ENCODE measurements at places on chromosomes 2 and 18. TPM values are rescaled to one million over a fixed set of nuclear protein-coding genes. Genes with fewer than 3 reads are reported as not detected.

The ZNF396 gene
- total RNA-seq, result 5.0 TPM

DNA sequence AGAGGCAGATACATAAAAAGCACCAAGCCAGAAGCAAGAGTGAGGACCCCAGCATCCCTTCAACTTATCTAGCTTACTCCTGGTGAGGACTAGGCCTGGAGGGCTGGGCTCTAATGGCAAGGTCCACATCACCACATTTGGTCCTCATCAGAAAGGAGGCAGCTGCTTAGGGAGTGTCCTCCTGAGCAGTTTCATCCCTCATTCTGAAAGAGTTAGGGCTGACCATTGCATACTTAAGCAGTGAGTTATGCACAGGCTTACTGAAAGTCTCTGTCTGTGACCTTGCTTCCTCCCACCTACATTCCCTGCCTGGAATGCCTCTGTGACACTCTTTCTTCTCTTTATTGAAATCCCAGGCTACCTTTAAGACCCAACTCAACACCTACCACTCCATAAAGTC, 301.8 kb upstream of the ACVR2A start:
- peak; percentile 88 for DNase-seq
- H3K36me3 ChIP-seq, result no peaks in the 10 kb centered on the region
- H3K27ac ChIP-seq, result no peak overlapping the region
- H3K4me3 ChIP-seq, result no peak overlapping the region

- H3K4me1 ChIP-seq, result peaks cover 23% of the 10 kb centered on the region
- DNase-seq, result peak; percentile 72
- H3K4me3 ChIP-seq, result peak overlapping the region; percentile 8
- no peaks in the 10 kb centered on the region for H3K27me3 ChIP-seq
- H3K27ac ChIP-seq, result peak overlapping the region; percentile 96
These were observed 9.5 kb downstream of the ZEB2 start for GRCh38 chr2:144510294-144510991.

The EML6 gene
- total RNA-seq, result 1.3 TPM

DNA sequence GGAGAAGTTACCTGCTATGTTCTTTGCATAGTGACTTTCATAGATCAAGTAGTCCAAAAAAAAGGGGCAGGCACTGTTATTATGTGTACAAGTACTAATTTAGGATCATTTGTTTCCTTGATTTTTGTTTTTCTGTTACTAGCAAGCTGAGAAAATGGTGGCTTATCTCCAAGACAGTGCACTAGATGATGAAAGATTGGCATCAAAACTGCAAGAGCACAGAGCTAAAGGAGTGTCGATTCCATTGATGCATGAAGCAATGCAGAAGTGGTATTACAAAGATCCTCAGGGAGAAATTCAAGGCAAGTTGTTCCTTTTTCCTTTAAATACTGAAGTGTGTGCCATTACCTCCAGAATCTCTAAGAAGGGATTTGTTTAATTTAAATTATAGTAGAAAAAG, 19.6 kb upstream of the KCNJ13 start:
- peaks cover 3% of the 10 kb centered on the region for H3K36me3 ChIP-seq
- no peak overlapping the region for H3K4me3 ChIP-seq

GRCh38 chr2:168172071-168172470, 75.3 kb downstream of the STK39 start:
- no peaks in the 10 kb centered on the region for H3K36me3 ChIP-seq
- peaks cover 2% of the 10 kb centered on the region for H3K4me1 ChIP-seq
- H3K27me3 ChIP-seq, result no peaks in the 10 kb centered on the region
- H3K4me3 ChIP-seq, result no peak overlapping the region

- no peak overlapping the region for H3K4me3 ChIP-seq
- H3K27ac ChIP-seq, result no peak overlapping the region
- no peaks in the 10 kb centered on the region for H3K4me1 ChIP-seq
- no peaks in the 10 kb centered on the region for H3K36me3 ChIP-seq
These were observed 7.6 kb upstream of the ASB18 start for GRCh38 chr2:236271851-236272250.

- no peak for DNase-seq
- no peaks in the 10 kb centered on the region for H3K27me3 ChIP-seq
- no peak overlapping the region for H3K4me3 ChIP-seq
- H3K27ac ChIP-seq, result peak overlapping the region; percentile 74
These were observed 115.9 kb upstream of the FOSL2 start for GRCh38 chr2:28276807-28277206.

DNA sequence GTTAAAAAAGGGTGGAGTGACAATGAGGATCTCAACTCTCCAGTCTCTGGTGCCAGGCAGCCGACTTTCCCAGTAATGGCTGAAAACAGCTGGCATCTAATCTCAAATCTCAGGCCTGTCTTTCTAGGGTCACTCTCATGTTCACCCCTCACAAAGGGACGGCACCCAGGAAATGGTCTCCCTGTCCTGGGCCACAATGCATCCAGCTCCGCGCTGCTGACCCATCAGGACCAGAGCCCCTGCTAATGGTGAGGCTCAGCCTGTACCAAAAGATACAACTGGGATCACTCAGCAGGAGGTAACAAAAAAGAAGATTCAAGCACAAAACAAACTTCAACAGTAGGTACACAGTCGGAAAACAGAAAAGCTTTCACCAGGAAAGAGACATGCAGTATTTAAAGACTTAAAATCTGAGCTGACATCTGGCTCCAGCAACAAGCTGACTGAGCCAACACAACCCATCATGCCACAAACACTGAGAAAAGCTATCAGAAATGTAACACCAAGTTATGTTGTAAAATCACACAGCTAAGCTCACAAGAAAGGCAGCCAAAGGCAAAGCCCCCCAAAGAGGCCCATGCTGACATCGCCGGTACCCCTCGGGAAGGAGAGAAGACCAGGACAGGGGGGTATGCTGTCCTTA, 13.6 kb upstream of the KIDINS220 start:
- no peak overlapping the region for H3K27ac ChIP-seq
- H3K4me1 ChIP-seq, result peaks cover 5% of the 10 kb centered on the region
- DNase-seq, result no peak
- no peaks in the 10 kb centered on the region for H3K27me3 ChIP-seq

GRCh38 chr18:34752056-34752455, 42.0 kb downstream of the DTNA start:
- no peak overlapping the region for H3K4me3 ChIP-seq
- no peak for DNase-seq
- no peaks in the 10 kb centered on the region for H3K36me3 ChIP-seq
- H3K4me1 ChIP-seq, result no peaks in the 10 kb centered on the region

The THSD7B gene
- under 0.01 TPM for total RNA-seq

DNA sequence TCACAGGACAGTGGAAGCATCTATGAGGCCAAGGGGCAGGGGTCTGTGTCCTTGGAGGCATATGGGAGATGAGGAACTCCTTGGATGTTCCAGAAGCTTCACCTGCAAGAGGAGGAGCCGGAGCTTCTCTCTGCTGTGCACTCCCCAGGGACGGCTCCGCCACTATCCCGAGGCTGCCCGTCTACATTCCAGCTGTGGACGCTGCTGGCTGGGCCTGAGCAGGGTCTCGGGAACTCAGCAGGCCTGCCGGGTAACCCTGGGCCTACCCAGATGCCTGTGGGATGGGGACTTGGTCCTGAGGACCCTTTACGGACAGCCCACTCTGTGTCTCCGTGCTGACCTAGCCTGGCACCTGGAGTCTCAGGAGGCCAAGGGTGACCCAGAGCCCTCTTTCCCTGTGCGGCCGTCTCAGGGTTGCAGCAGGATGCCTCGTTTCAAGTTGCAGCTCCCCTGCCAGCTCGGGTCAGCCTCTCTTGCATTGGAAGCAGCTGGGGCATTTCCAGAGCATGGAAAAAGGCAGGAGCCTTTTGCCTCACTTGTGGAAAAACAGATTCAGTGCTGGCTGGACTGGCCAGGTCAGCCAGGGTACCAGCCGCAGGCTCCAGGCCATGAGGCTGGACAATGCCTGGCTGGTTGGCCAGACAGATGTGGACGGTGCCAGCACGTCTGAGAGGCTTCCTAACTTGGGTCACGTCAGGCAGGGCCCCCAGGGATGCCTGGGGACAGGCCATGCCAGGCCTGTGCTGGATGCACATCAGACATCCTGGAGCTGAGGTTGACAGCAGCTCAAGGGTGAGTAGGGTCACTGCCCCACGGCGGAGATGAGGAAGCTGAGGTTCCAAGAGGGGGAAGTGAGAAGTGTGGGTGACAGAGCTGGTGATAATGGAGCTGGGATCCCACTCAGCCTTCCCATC, 41.5 kb downstream of the SCTR start:
- no peak for DNase-seq
- no peak overlapping the region for H3K4me3 ChIP-seq
- no peaks in the 10 kb centered on the region for H3K27me3 ChIP-seq
- no peak overlapping the region for H3K27ac ChIP-seq
- no peaks in the 10 kb centered on the region for H3K4me1 ChIP-seq
- no peaks in the 10 kb centered on the region for H3K36me3 ChIP-seq
